DMS79 treated with DMSO at 0.1 percent for 48 hours (cell line): ENCODE measurements at places on chromosomes 7 and 10.

DNA sequence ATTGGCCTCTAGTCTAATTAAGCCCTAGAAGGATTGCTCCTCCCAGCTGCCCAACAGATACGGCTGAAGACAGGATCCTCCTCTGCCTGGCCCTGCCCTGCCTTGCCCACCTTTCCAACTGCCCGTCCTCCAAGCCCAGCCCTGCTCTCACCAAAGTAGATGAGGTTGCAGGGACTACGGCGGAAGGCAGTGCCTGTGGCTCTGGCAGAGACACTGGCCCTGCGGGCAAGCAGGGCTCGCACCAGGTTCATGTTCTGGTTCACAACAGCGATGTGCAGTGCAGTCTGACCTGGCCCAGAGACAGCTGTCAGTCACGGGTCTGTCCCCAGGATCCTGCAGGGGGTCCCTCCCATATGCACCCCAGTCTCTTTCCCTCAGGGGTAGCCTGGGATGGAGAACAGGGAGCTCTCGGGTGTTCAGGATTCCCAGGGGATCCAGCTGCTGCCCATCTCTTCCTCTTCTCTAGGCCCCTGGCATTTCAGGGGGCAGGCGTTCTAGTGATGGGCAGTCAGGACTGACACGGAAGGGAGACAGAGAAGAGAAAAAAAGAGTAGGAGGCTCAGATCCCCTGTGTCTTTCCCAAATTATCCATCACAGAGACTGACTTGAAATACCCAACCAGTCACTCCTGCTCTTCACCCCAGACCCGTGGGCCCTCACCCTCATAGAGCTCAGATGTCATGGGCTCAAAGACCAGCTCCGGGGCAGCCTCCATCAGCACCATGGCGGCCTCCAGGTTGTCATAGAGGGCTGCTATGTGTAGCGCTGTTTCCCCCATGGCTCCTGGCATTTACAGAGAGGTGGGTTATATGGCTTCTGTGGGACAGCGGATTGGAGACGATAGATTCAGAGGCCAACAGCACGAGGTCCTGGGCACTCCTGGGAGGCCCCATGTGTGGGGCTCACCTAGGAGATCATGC, 8.3 kb downstream of the TRPV6 start:
- no peak for DNase-seq

- DNase-seq = no peak
Measured at GRCh38 chr7:1866601-1867000, 196.5 kb downstream of the ELFN1 start.

DNA sequence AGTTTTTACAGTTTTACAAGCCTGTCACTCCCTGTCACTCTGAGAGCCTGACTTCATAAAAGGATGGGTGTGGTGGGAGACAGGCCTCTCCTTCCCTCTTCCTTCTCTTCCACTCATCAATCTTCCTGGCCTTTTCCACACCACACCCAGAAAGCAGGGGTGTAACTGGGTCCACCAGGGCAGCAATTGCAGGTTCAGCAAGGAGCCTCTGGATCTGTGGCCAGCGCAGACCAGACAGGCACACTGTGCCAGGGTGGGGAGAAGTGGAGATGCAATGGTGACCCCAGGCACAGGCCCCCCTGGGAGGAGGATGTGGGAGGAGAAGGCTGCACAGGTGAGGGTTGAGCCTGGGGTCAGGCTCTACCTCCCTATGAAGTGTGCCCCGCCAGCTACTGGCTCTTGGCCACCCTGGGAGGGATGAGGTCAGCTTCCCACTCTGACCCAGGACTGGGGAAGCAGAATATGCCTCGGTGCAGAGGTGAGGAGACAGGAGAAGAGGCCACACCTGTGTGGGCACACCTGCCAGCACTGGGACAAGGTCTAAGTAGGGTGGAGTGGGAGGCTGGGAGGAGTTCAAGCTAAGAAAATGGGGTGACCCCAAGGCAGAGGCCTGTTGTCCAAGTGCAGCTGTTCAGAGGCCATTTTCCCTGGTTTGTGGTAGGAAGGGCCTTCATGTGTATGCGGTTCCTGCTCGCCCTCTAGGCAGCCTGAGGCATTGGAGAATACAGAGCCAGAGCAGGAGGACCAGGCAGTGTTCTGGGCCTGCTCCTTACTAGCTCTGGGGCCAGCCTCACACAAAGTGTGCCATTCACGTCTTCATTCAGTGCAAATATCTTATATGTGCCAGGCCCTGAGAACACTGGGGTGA, 20.2 kb upstream of the TMEM72 start:
- no peak for DNase-seq

DNA sequence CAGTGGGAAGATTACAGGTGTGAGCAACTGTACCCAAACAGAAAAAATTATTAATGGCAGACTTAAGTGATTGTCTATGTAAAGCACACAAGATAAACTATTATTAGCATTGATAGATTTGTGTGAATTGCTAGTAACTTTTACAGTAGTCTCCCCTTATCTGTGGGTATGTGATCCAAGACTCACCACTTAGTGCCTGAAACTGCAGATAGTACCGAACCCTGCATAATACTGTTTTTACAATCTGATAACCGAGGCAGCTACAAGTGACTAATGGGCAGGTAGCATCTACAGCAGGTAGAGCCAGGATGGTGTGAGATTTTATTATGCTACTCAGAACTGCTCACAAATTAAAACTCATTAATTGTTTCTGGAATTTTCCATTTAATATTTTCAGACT, 31.5 kb downstream of the MPLKIP start:
- no peak for DNase-seq

- no peak for DNase-seq
Measured at GRCh38 chr7:95002775-95003174, 95.4 kb downstream of the PPP1R9A start.

- DNase-seq = peak; percentile 56
Measured at GRCh38 chr10:391305-391704, 256.1 kb downstream of the ZMYND11 start.

DNA sequence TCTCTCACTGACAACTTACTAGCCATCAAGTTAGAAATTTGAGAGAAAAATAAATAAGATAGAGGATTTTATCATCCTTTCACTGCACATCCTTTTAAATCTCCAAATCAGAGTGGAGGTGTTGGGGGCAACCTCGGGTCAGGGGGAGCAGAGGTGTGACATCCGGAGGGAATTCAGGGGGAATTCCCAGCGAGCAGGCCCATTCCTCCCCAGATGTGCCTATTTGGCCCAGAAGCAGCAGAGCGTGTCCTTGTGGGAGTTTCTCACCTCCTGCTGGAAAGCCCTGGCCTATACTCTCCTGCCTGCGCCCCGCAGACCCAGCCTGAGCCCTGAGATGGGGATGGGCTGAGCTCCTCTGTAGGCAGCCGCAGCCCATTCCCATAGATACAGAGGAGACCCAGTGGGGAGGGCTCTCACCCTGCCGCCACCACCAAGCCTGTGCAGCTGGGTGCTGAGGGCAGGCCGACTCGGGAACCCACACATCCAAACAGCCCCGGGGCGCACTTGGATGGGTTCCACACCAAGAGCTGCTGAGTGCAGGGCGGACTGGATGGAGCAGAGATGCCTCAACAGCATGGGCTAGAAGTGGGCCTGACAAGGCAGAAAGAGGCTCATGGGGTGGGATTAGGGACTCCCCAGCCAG, 124.5 kb downstream of the CXCL12 start:
- no peak for DNase-seq

- DNase-seq = no peak
Measured at GRCh38 chr7:22729180-22729825, 2.3 kb downstream of the IL6 start.

GRCh38 chr7:139680676-139681462, 96.9 kb downstream of the HIPK2 start:
- DNase-seq = peak; percentile 25

DNA sequence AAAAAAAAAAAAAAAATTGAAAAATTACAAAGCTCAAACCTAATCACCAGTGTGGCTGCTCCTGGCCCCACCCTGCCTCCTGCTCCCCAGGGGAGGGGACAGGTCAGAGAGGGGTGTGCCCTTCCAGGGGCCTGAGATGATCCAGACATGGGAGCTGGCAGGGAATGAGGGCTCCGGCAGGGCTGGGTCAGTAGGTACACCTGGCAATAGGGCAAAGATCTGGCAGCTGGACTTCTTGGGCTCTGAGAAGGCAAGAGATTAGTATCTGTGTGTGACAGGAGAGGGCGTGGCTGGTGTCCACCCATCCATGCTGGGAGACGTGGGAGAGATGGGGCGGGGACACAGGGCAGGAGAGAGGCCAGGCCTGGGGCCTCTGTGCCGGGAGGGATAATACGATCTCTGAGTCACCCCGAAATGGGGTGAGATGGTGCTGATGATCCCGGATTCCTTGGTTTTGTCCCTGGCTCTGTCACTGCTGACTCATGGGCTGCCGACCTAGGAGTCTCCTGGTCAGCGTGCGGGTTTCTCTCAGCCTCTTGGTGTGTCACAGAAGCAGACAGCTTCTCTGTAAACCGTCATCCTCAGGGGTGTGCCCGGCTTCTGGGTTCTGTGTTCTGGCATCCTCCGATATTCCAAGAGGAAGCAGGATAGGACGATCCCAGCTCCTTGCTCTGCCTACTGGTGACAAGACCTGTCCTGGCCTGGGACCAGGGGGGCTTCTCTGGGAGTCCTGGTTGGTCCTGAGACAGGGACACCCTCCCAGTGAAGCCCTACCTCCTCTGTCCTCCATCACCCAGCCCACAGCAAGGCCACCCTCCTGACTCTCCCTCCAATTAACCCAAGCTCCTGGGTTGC, 8.2 kb upstream of the CLDN4 start:
- no peak for DNase-seq

DNA sequence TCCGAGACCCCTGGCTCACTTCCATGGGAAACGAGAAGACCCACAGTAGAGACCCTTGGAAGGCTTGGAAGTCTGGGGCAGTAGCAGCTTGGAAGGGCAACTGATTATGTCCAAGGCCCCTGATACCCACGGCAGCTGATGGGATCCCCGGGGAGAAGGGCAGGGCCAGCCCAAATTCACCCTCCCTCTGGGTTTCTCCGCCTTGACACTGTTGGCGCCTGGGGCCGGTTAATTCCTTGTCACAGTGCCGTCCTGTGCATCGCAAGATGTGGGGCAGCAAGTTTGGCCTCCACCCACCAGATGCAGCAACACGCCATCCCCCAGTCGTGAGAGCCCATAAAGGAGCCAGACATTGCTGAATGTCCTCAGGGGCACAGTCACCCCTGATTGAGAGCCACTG, 89.2 kb downstream of the RGS10 start:
- DNase-seq = no peak

- no peak for DNase-seq
Measured at GRCh38 chr7:119341822-119342221, 931.2 kb upstream of the KCND2 start.

DNA sequence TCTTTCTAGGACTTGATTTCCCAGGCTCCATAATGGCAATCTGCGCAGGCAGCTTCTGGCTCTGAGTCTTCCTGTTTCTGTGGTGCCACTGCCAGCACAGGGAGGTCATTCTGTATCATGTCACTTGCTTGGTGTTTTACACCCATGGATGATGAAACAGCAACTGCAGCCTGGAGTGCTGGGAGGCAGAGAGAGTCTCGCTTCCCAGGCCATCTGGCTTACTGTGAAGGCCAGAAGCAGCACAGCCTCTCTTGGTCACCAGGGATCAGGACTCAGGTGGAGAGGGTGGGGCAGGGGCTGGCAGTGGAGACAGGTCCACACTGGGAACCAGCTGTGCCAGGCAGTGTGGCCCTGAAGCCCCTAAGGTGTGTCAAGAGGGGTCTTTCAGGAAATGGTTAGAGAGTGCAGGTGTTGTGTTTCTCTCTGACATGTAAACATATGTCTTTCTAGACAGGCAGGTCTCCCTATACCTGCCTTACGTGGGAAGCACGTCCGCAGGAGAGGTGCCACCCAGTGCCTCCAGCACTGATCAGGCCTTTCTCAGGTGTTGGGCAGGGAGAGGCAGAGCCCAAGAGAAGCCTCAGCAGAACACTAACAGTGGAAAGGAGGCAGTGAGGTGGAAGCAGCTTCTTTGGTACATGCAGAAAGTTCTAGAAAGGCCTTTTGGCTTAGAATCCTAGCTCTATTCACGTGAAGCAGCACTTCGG, 71.4 kb downstream of the INSIG1 start:
- DNase-seq = no peak

- no peak for DNase-seq
Measured at GRCh38 chr7:99562114-99562784, 3.8 kb downstream of the ZNF655 start.

DNA sequence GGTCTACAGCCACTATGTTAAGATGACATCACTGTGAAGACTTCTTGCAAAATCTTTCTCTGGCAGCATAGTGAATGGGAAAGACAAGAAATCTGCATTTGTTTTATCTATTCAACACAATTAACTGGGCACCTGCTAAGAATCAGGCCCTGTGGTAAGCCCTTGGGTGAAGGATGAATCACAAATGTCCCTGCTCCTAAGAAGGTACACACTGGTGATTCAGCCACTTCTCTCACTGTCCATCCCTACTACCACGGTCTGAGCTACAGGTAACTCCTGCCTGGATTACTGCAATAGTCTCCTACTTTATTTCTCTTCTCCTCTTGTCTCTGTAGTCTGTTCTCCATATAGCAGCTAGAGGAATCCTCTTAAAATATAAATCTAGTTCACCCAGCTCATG, 116.1 kb downstream of the HIBADH start:
- DNase-seq = no peak

DNA sequence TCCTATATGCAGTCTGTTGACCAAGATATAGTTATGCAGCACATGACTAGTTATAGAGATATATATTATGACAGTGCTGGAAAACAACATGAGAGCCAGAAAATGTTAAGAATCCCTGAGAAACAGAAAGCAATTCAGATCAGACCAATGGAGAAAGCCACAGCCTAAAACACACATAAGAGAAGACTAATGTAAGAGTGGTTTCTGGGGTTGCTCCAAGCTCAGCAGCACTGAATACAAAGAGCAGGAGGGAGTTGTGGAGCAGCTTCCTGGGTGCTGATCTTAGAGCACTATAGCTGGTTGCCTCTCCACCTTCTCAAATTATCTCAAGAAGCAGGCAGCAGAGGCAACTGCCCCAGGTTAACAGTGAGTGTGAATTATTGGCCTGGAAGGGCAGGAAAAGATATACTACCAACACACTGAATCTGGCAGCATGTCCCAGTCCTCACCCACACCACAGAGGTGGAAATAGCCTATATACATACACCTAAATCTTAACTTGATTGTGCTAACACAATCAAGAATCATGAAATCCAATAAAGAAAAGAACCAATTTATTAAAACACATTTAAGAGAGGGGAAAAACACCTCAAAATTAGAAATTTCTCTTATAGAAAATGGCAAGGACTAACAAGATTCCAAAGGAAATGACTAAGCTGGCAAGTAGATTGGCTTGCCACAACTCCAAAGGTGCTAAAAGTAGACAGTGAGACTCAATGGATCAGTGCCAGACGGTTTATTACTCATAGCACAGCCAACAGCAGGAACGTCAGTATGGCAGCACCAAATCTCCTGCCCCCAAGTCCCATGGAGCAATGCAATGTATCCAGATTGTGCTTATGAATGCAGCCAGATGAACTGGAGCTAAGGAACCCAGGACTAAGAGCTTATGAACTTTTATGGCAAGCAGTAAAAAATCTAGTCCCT, 5.1 kb downstream of the PTTG1IP2 start:
- no peak for DNase-seq

GRCh38 chr7:82975811-82976468, 186.7 kb downstream of the PCLO start:
- no peak for DNase-seq

- DNase-seq = peak; percentile 4
Measured at GRCh38 chr7:78164459-78164858, 365.9 kb downstream of the PHTF2 start.

- peak; percentile 85 for DNase-seq
Measured at GRCh38 chr7:130356121-130356875, 11.7 kb downstream of the CPA5 start.

GRCh38 chr10:31706464-31707092, 222.1 kb downstream of the ARHGAP12 start:
- DNase-seq = no peak
